Fibroblast of skin of right quadriceps (primary cell): ENCODE measurements at places on chromosomes 3 and 15.

DNA sequence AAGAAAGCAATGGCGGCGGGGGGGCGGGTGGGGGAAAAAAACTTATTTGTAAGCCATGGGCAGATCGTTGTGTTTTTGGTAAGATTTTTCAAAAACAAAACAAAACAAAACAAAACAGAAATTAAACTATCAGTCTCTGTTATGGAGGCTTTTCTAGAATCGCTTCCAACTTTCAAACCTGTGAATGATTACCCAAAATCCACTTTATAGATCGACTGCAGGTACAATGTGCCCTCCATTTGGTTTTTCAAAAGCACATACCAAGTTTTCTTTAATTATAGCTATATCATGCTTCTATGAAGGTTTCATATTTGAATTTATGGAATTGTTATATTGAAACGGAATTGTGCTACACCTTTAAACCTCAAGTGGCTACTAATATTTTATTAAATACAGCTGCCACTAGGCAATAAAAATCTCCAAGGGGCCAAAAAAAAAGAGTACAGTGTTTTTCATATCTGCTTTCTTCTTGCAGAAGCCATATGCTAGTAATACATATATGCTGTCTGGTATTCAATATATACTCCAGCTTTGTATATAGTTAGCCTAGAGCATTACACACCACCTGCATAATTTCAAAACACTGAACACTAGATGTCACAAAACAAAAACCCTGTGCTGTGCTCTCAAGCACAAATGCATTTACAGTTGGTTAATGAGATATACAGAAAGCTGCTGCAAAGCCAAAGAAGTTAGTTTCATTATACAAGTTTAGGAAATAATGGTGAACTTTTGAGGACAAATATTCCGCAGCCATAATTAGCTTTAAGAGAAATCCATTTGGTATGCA is 683.8 kb upstream of the NR2F2 start:
- no peak for DNase-seq

GRCh38 chr15:32778391-32779176 is 60.8 kb downstream of the GREM1 start:
- DNase-seq = peak; percentile 32

- no peak for DNase-seq
Measured at GRCh38 chr3:163058031-163058854, 1561.6 kb downstream of the OTOL1 start.

DNA sequence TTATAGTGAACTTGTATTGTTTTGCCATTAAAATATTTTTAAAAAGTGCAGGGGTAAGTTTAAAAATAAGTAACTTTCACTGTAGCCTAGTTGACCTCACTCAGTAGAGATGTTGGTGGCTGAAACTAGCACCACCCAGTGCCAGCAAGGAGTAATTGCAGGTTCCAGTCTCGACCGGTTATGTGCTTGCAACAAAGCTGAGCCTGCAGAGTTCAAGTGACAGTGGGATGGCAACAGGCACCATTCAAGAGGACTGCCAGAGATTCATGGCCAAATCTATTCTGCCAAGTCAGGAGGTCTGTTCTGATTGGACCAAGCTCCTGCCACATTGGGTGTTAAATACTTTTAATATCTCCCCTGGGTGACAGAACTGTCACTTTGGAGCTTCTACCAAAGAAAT is 2.7 kb downstream of the ADAMTS7 start:
- DNase-seq = no peak

DNA sequence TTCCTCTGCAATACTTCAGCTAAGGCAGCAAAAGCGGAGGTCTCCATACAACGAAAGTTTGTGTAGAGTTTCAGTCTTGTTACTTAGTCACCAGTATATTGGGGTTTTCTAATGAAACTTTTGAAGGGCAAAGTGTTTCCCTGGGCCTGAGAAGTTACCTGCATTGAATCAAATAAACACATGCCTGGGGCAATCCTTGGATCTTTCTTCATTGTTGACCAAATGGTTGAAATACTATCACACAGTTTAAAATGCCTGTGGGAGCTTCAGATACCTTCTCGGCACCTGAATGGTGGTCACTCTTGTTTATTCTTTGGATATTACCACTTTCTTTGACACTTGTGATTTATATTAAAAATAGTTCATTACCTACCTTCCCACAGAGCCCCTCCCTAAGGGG is 988 bp upstream of the CHSY1 start:
- no peak for DNase-seq

GRCh38 chr3:51445544-51446280 is 54.1 kb downstream of the DCAF1 start:
- DNase-seq = no peak

GRCh38 chr3:52498137-52499054 is 3.3 kb downstream of the STAB1 start:
- peak; percentile 23 for DNase-seq

- DNase-seq = no peak
Measured at GRCh38 chr3:122826278-122826677, 31.4 kb downstream of the SLC49A4 start.

GRCh38 chr3:79019137-79019923 is 748.5 kb downstream of the ROBO1 start:
- DNase-seq = peak; percentile 93

- DNase-seq = peak; percentile 70
Measured at GRCh38 chr15:88454867-88455810, 12.0 kb downstream of the MRPL46 start.

GRCh38 chr15:32679298-32679690 is 37.8 kb downstream of the SCG5 start:
- DNase-seq = no peak

- no peak for DNase-seq
Measured at GRCh38 chr3:156867174-156867573, 41.0 kb downstream of the LEKR1 start.

- peak; percentile 75 for DNase-seq
Measured at GRCh38 chr15:41698779-41699178, 38.6 kb downstream of the MGA start.

- DNase-seq = no peak
Measured at GRCh38 chr15:39115379-39116057, 465.4 kb upstream of the THBS1 start.

DNA sequence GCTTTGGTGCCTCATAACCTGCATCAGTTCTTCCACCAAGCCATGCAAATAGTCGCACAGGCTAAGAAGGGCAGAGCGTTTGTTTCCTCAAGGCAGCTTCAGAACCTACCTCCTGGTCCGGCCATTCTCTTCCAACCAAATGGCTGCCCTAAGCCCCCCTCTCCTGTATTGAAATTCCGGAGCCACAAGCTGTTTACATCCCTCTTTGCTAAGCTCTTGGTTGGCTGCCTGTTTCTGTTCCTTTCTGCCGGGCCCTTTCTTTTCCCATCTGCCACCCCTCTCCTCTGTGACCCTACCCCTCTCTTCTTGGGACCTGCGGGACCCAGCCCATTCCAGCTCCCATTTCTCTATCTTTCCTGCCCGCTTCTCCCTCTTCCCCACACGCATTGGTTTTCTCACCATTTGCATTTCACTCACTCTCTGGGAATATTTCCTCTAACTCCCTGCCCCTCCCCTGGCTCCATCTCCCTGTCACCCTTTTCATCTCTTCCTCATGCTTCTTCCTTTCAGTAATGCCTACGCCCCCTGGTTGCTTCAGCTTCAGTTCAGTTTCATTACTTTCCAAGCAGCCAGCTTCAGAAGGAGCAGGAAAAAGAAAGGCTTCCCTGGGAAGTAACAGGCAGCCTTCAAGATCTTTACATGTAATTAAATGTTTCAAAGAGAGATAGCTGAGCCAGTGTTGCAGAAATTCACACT is 113.5 kb downstream of the RAB11A start:
- no peak for DNase-seq

- DNase-seq = peak; percentile 61
Measured at GRCh38 chr15:81480645-81481053, 106.6 kb upstream of the TMC3 start.

DNA sequence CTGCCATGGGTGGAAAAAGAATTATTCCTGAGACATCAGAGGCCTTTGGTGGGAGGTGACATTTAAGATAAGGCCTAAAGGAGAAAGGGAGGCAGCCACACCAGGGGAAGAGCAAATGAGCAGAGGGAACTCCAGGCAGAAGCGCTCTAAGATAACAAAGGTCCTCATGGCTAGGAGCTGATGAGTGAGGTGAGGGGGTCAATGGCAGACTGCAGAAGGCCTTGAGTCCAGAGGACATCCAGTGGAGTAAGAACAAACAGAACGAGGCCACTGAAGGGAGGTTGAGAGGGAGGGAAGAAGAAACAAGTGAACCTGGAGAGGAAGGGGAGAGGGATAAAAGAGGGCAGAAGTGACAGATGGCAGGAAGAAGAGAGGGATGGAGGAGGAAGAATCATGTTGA is 97.3 kb downstream of the CTNNB1 start:
- no peak for DNase-seq
